ENCODE measurements at places on chromosomes 2 and 18. TPM values are rescaled to one million over a fixed set of nuclear protein-coding genes. Genes with fewer than 3 reads are reported as not detected.

- DNase-seq = no peak
Measured at GRCh38 chr2:17611036-17611435, 70.5 kb downstream of the VSNL1 start.

DNA sequence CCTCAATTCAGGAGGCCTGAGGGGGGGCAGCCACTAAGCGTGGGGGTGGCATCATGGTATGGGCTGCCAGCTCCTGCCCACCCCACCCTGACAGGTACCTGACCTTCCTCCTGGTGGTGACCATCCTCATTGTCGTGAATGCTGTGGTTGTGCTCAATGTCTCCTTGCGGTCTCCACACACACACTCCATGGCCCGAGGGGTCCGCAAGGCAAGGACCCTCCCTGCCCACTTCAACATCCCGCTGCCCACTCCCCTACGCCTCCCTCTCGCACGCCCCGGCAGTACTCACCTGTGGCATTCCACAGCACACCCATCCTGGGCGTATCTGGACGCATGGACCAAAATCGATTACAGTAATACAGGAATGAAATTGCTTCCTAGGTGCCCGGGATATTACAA lies 4.0 kb downstream of the CHRNG start:
- DNase-seq = no peak

- peak; percentile 20 for DNase-seq
Measured at GRCh38 chr2:218354850-218355443, 1.7 kb upstream of the CATIP start.

- DNase-seq = peak; percentile 12
Measured at GRCh38 chr18:36153203-36153602, 23.5 kb downstream of the ELP2 start.

- DNase-seq = no peak
Measured at GRCh38 chr2:121272596-121272995, 12.4 kb downstream of the TFCP2L1 start.

The HOXD9 gene
- 87.5 TPM for polyA plus RNA-seq

The APCDD1 gene
- 132 TPM for polyA plus RNA-seq

The CFC1 gene
- not detected for polyA plus RNA-seq

The CELF4 gene
- 3.7 TPM for polyA plus RNA-seq

Measured in renal pelvis (tissue), 12 donors.